Cerebellar cortex (tissue), 1 donor: ENCODE measurements at places on chromosomes 7 and 10.
A peak's percentile ranks its signal among the peaks of the same experiment; 100 is the strongest.

DNA sequence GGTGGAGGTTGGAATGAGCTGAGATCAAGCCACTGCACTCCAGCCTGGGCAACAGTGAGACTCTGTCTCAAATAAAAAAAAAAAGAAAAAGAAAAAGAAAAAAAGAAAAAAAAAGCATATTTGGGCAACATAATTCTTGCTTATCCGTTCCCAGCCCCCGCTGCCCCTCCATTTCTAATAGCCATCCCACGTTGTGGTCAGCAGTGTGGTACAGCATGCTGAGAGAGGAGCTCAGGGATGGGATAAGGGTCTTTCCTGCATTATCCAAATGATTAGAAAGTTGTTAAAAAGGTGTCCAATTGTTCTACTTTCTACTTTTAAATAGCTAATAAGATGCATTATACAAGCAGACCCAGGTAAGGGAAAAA is 104.9 kb upstream of the ZNF92 start:
- DNase-seq = no peak

GRCh38 chr7:136009488-136010079 is 32.4 kb upstream of the MTPN start:
- DNase-seq = peak; percentile 70

GRCh38 chr7:35004531-35005095 is 32.7 kb downstream of the DPY19L1 start:
- no peak for DNase-seq

DNA sequence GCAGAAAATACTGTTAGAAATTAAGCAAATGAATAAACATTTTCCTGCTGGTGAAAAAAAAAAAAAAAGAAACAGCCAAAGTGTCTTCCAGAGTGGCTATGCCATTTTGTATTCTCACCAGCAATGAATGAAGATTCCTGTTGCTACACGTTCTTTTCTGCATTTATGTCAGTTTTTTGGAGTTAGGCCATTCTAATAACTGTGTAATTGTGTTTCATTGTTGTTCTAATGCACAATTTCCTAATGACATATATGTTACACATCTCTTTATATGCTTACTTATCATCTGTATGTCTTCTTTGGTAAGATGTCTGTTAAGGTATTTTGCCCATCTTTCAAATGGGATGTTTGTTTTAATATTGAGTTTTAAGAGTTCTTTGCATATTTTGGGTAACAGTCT is 213.7 kb downstream of the ITGB1 start:
- DNase-seq = no peak

- DNase-seq = peak; percentile 10
Observed at GRCh38 chr7:93715234-93715633, 140.7 kb upstream of the CALCR start.

DNA sequence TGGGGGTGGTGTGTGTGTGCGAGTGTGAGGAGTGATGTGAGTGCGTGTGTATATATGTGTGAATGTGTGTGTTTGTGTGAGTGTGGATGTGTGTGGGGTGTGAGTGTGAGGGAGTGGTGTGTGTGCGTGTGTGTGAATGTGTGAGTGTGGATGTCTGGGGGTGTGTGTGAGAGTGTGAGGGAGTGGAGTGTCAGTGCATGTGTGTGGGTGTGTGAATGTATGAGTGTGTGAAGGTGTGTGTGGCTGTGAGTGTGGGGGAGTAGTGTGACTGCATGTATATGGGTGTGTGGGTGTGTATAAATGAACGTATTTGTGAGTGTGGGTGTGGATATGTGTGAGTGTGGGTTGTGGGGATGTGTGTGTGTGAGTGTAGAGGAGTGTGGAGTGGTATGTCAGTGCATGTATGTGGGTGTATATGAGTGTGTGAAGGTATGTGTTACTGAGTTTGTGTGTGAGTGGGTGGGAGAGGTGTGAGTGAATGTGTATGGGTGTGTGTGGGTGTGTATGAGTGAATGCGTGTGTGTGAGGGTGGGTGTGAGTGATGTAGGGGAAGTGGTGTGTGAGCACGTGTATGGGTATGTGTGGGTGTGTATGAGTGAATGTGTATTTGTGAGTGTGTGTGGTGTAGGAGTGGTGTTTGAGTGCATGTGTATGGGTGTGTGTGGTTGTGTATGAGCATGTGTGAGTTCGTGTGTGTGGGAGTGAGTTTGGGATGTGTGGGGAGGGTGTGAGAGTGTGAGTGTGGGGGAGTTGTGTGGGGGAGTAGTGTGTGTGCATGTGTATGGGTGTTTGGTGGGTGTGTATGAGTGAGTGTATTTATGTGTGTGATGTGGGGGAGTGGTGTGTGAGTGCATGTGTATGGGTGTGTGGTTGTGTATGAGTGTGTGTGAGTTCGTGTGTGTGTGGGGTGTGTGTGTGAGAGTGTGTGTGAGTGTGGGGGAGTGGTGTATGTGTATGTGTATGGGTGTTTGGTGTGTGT is 28.5 kb upstream of the NUB1 start:
- DNase-seq = no peak

DNA sequence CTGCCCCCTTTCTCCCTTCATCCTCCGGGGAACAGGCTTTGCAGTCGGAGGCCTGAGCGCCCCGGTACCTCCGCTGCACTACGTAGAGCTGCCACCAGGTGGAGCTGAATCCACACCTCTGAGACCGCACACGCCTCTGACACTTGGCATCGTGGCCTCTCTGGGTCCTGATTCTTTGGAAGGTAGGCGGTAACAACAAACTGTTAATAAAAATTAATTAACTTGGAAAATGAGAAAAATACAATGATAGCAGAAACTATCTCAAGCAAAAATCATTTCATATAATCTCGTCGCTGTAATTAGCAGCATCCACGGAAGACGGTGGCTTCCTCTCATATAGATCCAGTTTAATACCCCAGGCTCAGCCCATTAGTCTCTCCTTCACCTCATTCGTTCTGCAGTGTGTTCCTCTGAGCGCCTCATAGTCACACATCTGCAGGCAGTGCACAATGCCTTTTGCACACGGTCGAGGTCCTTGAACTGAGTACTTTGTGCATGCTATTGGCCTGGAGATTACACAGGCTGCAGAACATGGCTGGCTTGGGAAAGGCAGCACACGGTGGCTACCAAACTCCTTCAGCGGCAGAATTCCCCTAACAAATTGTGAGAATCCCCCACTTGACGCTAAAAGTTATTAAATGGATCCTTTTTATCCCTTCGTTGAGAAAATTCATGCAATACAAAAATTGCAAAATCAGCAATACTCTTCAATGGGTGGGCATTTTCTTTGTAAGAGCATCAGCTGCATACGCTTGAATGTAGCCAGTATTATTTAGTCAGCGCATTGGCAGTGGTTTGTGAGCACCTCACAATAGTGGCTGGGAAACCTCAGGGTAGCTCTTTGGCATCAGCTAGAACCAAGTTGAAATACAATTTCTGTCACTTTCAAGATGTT is 18.7 kb downstream of the OR9A2 start:
- DNase-seq = peak; percentile 57

GRCh38 chr10:129449893-129450292 is 17.1 kb upstream of the MGMT start:
- DNase-seq = no peak

DNA sequence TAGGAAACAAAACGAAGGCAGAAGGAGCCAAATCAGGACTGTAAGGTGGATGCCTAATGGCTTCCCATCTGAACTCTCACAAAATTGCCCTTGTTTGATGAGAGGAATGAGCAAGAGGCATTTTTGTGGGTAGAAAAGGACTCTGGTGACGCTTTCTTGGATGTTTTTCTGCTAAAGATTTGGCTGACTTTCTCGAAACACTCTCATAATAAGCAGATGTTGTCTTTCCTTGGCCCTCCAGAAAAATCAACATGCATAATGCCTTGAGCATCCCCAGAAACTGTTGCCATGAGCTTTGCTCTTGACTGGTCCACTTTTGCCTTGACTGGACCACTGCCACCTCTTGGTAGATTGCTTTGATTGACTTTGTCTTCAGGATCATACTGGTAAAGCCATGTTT is 13.5 kb downstream of the PTPN12 start:
- DNase-seq = no peak

- no peak for DNase-seq
Observed at GRCh38 chr10:13234172-13234571, at the start of gene UCMA. Gene UCMA, minus strand, starts transcription at chr10:13234374. Its CDS starts 116 bp downstream, at chr10:13234258.
